ENCODE measurements at places on chromosomes 1 and 21. TPM values are rescaled to one million over a fixed set of nuclear protein-coding genes. Genes with fewer than 3 reads are reported as not detected.

DNA sequence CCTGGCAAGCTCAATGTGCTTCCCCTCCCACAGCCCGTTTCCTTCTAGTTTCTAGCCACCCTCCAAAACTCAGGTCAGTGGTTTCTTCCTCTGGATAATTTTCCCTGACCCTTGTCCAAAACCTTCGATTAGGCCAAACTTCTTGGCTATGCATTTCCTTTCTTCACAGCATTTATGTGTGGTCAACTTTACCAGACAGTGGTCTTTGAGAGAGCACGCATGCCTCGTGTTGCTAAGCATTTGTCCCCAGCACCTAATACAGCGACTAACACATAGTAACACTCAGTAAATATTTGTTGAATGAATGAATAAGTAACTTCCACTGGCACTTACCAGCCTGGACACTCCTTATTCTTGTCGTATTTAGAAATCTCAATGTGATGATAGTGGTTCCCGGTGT lies 610.7 kb downstream of the PLPP3 start:
- no peaks in the 10 kb centered on the region for H3K4me1 ChIP-seq
- no peak for DNase-seq
- H3K36me3 ChIP-seq = no peaks in the 10 kb centered on the region
- H3K27me3 ChIP-seq = peaks cover 19% of the 10 kb centered on the region

DNA sequence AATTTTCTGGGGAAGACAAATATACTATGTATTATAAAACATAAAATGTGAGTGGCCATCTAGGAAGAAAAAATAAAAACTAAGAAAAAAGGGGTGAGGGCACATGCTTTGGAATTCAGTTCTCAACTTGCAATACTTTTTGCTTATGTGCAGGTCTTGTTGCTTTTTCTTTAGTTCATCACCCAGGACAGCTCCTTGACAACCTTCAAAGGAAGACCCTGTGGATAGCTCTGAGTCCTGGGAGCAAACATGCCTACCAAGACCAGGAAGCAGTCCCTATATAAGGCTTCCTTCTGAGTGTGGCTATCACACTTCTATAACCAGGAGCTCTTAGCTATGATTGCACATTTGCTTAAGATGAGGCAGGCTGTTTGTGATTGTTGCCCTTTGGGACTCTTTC lies 78.0 kb downstream of the WDR64 start:
- H3K4me1 ChIP-seq = no peaks in the 10 kb centered on the region
- DNase-seq = no peak
- H3K27ac ChIP-seq = no peak overlapping the region
- H3K4me3 ChIP-seq = no peak overlapping the region
- H3K27me3 ChIP-seq = no peaks in the 10 kb centered on the region

DNA sequence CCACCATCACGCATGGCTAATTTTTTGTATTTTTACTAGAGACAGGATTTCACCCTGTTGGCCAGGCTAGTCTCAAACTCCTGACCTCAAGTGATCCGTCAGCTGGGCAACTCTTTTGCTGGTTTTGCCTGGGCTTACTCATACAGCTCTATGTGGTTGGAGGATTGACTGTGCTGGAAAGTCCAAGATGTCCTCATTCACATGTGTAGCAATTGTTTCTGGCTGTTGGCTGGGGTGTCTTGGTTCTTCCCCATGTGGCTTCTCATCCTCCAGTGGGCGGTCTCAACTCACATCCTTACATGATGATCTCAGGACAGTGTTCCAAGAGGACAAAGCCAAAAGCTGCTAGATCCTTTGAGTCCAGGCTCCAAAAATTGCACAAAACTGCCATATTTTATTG lies 53.3 kb downstream of the TEX35 start:
- no peaks in the 10 kb centered on the region for H3K27me3 ChIP-seq
- H3K36me3 ChIP-seq = peaks cover 3% of the 10 kb centered on the region
- no peak for DNase-seq

GRCh38 chr1:204756811-204757210 lies 71.3 kb upstream of the LRRN2 start:
- no peaks in the 10 kb centered on the region for H3K36me3 ChIP-seq
- peaks cover 4% of the 10 kb centered on the region for H3K27me3 ChIP-seq
- no peak overlapping the region for H3K4me3 ChIP-seq

DNA sequence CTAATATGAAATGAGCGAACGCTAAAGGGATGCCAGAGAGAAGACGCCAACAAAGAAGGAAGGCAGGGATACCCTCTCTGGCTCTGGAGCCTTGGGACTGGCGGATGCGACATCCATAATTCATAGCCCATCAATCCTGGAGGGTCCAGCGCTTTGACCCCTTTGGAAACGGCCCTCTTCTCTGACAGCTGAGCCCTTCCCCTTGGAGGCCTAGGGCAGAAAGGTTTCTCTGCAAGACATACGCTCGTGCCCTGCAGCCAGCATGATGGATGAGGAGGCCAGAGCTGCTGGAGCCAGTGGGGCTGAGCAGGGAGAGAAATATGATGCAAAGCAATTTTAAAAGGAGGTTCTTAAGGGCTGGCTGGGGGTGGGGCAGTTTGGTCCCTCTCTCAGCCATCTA lies 22.2 kb downstream of the OPTC start:
- DNase-seq = no peak
- no peak overlapping the region for H3K4me3 ChIP-seq
- H3K27me3 ChIP-seq = peaks cover 2% of the 10 kb centered on the region
- peaks cover 15% of the 10 kb centered on the region for H3K4me1 ChIP-seq
- no peak overlapping the region for H3K27ac ChIP-seq

DNA sequence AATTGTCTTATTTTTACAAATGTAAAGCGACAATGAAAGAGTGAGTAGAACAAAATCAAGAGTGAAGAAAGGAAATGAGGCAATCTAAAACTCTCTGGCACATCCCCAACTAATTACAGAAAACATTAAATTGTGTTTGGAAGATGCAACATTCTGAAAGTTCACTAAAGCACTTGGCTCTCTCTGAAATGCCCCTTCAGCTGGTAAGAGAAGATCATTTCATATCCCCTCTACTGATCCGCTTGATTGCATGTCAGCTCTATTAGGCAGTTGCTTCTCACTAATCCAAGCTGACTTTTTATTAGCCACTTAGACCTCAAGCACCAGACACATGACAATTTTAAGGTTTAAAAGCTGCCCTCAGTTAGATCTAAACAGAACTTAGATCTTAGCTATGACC lies 262.8 kb upstream of the PRMT6 start:
- no peak for DNase-seq
- H3K27ac ChIP-seq = no peak overlapping the region
- H3K4me1 ChIP-seq = no peaks in the 10 kb centered on the region
- H3K27me3 ChIP-seq = no peaks in the 10 kb centered on the region

DNA sequence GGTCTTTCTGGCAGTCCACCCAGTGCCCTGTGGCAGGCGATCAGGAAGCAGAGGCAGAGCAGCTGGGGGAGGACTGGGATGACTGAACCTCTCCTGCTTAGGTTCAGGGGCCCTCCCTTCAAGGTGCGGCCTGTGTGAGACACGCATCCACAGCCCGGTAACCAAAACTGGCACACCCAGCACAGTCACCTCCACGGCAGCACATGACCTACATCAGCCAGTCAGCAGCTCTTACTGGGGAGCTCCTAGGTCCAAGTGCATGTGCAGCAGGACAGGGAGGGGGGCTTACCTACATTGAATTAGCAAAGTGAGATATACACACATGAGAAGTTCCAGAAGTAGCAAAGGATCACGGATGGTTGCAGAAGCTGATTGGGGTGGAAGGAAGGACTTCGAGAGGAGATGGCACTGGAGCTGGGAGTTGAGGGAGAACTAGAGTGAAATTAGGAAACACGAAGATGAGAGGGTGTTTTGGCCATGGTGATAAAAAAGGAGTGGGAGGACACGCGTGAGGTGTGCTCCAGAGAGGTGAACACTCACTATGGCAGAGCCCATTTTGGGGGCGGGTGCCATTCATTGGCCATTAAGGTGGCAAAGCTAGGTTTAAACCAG lies 51.4 kb upstream of the IRF2BP2 start:
- DNase-seq = no peak
- H3K27me3 ChIP-seq = no peaks in the 10 kb centered on the region
- no peak overlapping the region for H3K4me3 ChIP-seq
- H3K27ac ChIP-seq = peak overlapping the region; percentile 58
- no peaks in the 10 kb centered on the region for H3K36me3 ChIP-seq

DNA sequence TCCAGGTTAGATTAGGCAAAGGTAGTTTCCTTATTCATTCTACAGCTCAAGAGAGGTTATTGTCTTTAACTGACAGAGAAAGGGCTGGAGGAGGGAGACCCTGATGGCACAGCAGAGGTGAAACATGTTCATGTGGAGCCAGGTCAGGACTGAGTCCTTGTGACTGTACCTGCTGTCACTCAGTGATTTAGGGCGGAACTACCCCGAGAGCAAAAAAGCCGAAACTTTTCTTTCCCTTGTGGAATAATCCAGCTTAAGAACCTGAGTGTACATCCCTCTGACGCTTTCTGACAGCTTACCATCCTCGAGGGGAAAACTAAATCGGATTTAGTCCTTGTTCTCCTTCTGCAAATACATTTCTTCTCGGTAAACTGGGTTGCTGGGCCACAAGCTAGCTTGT lies 273.2 kb downstream of the BACH1 start:
- H3K36me3 ChIP-seq = no peaks in the 10 kb centered on the region
- H3K27me3 ChIP-seq = no peaks in the 10 kb centered on the region
- H3K27ac ChIP-seq = no peak overlapping the region
- H3K4me3 ChIP-seq = no peak overlapping the region
- DNase-seq = no peak

Gene FAAP20
- 39.4 TPM for total RNA-seq

Gene SLC37A1
- total RNA-seq = 16.5 TPM

Gene UBL4B
- not detected for total RNA-seq

Data from naive thymus-derived CD8-positive, alpha-beta T cell (primary cell).